Hepatocyte (in vitro differentiated cells): ENCODE measurements at places on chromosomes 4 and X.

DNA sequence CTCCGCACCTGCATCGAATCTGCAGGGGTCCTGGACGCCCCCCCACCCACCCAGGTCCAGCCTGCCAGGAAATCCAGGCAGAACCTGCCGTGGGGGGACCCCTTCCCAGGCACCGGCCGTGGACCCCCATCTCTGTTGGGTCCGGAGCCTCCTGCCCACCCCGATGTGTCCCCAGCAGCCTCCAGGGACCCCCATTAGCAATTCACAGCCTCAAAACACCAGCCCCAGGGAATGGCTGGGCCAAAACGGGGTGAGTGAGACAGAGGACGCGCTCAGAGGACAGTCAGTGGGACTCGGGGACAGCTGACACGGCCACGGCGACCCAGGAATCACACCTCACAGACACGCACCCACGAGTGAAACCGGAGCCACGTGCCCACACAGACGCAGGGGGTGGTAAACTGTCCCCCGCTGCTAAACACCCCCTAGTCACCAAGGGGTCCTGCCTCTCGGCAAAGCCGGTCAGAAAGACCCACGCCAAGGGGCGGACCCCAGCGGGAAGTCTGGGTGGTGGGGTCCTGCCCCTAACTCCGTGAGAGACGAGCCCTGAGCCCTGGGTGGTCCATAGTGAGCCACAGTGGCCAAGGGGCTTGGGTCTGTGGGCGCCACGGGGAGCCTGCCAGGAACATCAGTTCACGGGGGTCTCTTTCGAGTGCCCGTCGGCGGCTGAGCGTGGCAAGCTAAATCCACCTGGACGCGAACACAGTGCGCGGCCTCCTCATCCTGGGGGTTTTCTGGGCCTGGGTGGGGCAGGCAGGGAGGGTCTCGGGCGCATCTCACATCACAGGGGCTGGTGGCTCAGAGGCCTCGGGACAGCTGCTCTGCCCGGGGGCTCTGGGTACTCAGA is 126.5 kb upstream of the NKX1-1 start:
- no peak for DNase-seq

DNA sequence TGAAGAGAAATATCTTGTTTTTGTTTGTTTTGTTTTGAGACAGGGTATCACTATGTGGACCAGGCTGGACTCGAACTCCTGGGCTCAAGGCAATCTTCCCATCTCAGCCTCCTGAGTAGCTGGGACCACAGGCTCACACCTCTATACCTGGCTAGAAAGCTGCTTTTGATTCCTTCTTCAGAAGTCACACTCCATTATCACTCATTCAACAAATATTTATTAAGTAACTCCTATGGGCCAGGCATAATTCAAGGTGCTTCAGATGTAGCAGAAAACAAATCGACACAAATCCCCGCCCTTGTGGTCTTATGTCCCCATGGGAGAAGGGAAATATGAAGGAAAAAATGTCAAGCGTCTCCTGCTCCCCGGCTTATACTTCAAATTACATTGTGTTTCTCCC is 72.6 kb upstream of the DHX15 start:
- DNase-seq: no peak

DNA sequence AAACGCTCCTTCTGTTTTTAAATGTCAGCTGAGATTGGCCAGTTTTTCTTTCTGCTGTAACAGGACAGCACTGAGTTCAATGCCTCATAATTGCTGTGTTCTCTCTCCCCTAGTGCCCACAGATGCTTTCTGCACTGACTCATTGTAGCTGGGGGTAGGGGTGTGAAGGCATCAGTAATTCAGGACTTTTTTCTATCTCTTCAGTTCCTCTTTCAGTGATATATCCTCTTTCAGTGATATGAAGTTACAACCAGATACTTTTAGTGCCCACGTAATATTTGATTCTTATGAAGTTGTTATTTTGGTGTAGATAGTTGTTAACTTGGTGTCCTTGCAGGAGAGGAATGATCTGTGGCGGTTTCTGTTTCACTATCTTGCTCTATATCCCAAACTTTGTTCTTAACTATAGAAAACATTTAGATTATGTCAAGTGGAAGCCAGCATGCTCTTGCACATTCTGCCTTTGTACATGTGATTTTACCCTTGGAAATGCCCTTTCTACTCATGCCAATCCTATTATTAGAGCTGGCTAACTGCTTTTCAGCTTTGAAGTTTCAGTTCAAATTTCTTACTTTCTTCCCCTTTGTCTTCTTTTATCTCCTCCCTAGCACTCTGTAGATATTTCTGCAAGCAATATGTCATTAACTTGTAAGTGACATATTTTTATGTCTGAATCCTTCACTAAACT is 1258.4 kb downstream of the FAM133A start:
- DNase-seq: no peak

- no peak for DNase-seq
Observed at GRCh38 chrX:100264200-100264599, 145.9 kb downstream of the PCDH19 start.

DNA sequence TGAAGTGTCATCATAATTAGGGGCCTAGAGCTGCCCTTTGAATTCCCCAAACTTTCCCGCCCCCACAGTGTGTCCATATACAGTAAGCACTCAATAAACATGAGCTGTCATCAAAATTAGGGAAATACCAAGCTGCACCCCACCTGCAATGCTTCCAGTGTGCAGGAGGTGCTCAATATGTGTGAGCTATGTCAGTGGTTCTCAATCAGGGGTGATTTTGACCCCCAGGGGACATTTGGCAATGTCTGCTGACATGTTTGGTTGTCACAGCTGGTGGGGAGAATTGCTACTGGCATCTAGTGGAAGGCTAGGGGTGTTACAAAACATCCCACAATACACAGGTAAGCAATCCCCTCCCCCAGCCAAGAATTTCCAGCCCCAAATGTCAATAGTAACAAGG is 748 bp downstream of the CFP start:
- no peak for DNase-seq

DNA sequence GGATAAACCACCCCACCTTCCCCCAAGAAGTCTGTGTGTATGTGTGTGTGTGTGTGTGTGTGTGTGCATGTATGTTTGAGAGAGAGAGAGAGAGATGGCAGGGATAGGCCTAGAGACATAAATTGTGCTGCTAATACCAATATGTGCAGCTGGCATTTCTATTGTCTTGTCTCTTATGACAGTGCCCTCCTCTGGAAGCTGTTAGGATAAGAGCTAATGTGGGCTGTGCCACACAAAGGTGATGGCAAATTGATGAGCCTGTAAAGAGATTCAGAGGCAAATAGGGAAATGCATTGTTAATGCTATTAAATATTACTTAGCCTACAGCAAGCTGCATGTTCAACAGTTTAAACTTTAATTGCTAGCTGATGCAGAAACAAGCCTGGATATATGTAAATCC is 332.0 kb downstream of the NKX6-1 start:
- no peak for DNase-seq

DNA sequence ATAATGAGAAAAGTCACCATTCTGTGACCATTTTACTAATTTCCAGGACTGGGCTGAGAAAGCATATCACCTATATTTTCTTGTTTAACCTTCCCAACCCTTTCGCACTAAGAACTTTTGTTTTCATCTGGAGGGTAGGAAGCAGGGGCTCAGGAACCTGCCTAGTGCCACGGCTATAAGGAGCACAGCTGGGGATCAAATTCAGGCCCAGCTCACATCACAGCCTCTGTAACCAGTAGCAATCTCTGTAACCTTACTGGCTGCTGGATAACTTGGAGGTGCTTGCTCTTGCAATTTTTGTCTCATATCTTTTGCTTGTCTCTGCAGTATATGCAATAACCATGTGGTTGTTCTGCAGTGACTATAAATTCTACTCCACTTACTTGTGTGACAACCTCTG is 76.7 kb upstream of the PLAC1 start:
- DNase-seq: no peak

DNA sequence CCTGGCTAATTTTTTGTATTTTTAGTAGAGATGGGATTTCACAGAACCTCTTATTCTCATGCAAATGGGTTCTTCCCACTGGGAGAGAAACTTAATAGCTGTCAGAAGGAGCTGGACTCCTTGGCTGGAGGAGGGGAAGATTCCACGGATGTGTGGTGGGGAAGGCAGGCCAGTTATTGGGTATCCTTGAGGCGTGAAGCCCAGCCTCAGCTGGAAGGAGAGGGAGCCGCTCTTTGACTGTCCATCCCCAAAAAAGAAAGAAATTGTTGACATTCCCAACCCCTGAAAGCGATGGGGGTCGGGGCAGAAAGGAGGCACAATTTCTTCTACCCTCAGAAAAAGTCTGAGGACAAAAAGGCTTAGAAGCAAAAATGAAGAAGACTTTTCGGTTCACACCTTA is 983.1 kb upstream of the PABPC4L start:
- no peak for DNase-seq

GRCh38 chr4:8368061-8368481 is 72.5 kb downstream of the ACOX3 start:
- DNase-seq: no peak
